ENCODE measurements at places on chromosomes 7 and 10. TPM values are rescaled to one million over a fixed set of nuclear protein-coding genes. Genes with fewer than 3 reads are reported as not detected.

Gene ITIH2
- total RNA-seq: 1,345 TPM

Gene PTPN12
- 17.8 TPM for total RNA-seq

Gene GRM3
- 0.08 TPM for total RNA-seq

Gene C10orf105
- under 0.01 TPM for total RNA-seq

Gene ARPC1B
- 111 TPM for total RNA-seq

GRCh38 chr7:109879287-109879828, 1211.6 kb upstream of the LRRN3 start:
- no peak for DNase-seq
- H3K4me3 ChIP-seq: no peak overlapping the region
- no peaks in the 10 kb centered on the region for H3K36me3 ChIP-seq
- no peaks in the 10 kb centered on the region for H3K27me3 ChIP-seq

- no peak for DNase-seq
- no peaks in the 10 kb centered on the region for H3K36me3 ChIP-seq
- no peak overlapping the region for H3K4me3 ChIP-seq
- peaks cover 47% of the 10 kb centered on the region for H3K4me1 ChIP-seq
- H3K27me3 ChIP-seq: no peaks in the 10 kb centered on the region
Measured at GRCh38 chr7:37439653-37440026, 9.0 kb downstream of the ELMO1 start.

DNA sequence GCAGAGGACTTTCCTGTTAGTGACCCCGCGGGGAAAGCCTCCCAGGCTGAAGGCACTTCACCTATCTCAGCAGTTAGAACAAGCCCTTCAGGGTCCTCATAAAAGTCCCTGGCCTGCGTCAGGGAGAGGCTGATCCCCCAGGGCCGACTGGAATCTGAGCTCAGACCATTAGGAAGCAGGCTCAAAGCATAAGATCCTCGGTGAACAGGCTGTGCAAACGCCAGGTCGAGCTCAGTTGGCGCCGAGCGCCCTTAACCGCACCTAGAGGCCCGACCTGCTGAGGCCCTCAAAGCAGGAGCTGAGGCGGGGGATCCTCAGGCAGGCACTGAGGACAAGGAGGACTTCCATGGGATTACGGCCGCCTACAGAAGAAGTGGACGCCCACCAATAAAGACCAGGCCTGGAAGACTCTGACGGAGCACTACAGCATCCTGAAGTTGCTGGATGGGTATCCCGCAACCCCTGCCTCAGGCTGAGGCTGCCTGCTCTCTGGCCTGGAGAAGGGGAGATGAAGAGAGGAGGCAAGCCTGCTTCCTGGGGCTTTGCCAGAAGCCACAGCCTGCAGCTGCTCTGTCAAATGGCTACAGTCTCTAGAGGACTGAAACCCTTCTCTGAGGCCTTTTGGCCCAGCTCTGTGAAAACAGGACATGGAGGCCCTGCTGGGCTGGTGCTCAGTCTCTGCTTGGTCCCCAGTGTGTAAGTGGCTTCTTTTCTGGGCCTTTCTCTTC, 29.9 kb downstream of the LIPJ start:
- H3K4me1 ChIP-seq: peaks cover 9% of the 10 kb centered on the region
- H3K27me3 ChIP-seq: no peaks in the 10 kb centered on the region
- no peak for DNase-seq
- no peak overlapping the region for H3K27ac ChIP-seq
- no peaks in the 10 kb centered on the region for H3K36me3 ChIP-seq
- H3K4me3 ChIP-seq: no peak overlapping the region

- no peaks in the 10 kb centered on the region for H3K27me3 ChIP-seq
- no peak for DNase-seq
- no peaks in the 10 kb centered on the region for H3K4me1 ChIP-seq
- no peak overlapping the region for H3K27ac ChIP-seq
- no peak overlapping the region for H3K4me3 ChIP-seq
Measured at GRCh38 chr7:20241911-20242261, 24.7 kb upstream of the MACC1 start.

DNA sequence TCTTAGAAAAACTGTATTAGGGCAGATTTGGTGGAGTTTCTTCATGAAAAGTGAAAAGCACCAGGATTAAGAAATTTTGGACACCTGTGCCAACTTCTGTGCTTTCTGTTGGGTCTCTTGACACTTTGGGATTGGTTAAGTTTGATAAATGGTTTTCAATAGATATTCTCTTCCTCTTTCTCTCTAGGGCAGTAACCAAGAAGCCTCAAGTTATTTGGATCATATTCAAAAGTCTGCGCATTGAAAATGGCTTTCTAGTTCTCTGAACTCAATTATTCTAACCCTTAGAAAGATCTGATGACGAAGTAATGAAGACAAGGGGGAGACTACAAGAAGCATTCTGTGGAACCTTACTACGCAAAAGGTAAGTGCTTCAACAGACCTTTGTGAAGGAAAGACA, 144.0 kb upstream of the CCDC6 start:
- no peak for DNase-seq
- no peak overlapping the region for H3K4me3 ChIP-seq
- H3K27me3 ChIP-seq: no peaks in the 10 kb centered on the region
- H3K27ac ChIP-seq: no peak overlapping the region
- H3K4me1 ChIP-seq: no peaks in the 10 kb centered on the region

GRCh38 chr7:84389242-84389641, 194.7 kb upstream of the SEMA3A start:
- no peaks in the 10 kb centered on the region for H3K36me3 ChIP-seq
- H3K4me3 ChIP-seq: no peak overlapping the region
- H3K4me1 ChIP-seq: no peaks in the 10 kb centered on the region
- DNase-seq: no peak
- H3K27me3 ChIP-seq: no peaks in the 10 kb centered on the region

DNA sequence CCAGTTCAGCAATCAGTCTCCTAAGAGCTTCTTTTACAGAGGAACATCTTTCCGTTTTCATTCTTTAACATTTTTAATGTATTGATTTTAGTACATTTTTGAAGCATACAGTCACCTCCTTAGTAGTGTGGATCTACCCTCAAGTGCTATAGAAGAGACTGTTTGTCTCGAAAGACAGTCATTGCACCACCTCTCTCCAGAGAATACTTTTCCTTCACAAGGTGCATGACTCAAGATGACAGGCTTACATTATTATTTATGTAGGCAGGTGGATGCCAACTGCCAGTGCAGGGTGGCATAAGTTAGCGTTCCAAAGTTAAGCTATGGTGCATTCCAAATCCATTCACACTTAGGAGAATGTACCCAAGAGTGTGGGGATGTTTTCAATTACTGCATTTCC, 71.8 kb downstream of the ZEB1 start:
- H3K4me3 ChIP-seq: no peak overlapping the region
- DNase-seq: no peak
- no peaks in the 10 kb centered on the region for H3K36me3 ChIP-seq
- no peaks in the 10 kb centered on the region for H3K4me1 ChIP-seq

DNA sequence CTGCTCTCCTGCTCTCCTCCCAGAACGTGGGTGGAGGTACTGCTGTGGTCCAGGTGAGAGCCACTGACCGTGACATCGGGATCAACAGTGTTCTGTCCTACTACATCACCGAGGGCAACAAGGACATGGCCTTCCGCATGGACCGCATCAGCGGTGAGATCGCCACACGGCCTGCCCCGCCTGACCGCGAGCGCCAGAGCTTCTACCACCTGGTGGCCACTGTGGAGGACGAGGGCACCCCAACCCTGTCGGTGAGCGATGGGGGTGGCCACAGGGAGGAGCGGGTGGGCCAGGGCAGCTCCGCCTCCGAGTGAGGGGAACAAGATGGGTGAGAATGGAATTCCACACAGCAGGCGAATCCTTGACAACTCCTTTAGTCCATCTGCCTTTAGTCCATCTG, 22.1 kb upstream of the C10orf105 start:
- no peaks in the 10 kb centered on the region for H3K36me3 ChIP-seq
- no peak for DNase-seq
- H3K4me3 ChIP-seq: no peak overlapping the region
- H3K27me3 ChIP-seq: no peaks in the 10 kb centered on the region
